Cerebellar nuclear complex (tissue), 1 donor: ENCODE measurements at places on chromosomes 13 and 19.

- no peak for DNase-seq
These were observed 21.0 kb downstream of the LTBP4 start for GRCh38 chr19:40621966-40622772.

DNA sequence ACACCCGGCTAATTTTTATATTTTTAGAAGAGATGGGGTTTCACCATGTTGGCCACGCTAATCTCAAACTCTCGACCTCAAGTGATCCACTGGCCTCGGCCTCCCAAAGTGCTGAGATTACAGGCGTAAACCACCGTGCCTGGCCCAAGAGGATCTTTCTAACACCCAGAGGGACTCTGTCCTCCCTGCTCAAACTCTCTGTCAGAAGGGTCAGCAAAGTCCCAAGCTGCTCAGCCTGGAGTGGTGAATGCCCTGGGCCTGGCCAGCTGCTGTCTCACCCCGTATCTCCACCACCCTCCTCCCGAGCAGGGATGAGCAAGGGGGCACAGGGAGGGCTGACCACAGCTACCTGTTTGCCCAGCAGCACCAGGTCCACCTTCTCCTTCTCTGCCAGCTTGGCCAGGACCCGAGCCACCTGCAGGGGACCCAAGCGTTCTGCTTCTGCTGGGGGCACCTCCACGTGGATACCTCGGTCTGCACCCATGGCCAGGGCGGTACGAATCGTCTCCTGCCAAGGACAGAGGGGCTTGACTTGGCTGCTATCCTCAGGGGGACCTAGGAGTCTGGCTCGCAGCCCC lies 10.9 kb upstream of the VSIG10L start:
- no peak for DNase-seq

GRCh38 chr13:95642999-95643398 lies 1.5 kb downstream of the DZIP1 start:
- no peak for DNase-seq

DNA sequence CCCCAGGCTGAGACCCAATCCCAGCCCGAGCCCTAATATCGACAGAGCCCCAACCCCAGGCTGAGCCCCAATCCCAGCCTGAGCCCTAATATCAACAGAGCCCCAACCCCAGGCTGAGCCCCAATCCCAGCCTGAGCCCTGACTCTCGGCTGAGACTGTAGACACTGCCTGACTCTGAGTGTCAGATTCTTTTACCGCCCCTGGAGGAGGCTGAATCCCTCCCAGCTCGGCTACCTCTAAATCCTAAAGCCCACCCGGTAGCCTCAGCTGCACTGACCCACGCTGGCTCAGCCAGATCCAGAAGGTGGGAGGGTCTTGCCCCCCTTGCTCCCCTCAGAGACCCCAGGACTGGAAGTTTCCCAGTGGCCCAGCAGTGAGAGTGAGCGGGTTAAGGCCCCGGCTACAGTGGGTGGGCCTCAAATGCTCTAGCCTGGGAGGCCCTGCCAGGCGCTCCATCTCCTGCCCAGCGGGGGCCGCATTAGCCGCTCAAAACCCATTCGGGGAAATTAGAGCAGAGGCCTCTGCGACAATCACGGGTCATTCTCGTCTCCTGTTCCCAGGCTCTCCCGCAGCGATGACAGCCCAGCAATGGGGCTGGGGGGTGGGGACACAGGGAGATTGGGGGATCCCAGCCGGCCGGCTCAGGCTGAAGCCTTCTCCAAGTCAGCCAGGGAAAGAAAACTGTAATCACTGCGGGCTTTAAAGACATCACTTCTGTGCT lies 43.8 kb downstream of the ZNRF4 start:
- no peak for DNase-seq
